ENCODE measurements at places on chromosomes 1 and 21. TPM values are rescaled to one million over a fixed set of nuclear protein-coding genes. Genes with fewer than 3 reads are reported as not detected.

Gene ZSCAN20
- 8.0 TPM for total RNA-seq

Gene MRPL55
- 27.4 TPM for total RNA-seq

Gene RNU1-4
- 8,154 TPM for total RNA-seq

Gene HSD3B2
- total RNA-seq, result not detected

Gene IFNLR1
- total RNA-seq, result 0.42 TPM

Gene CLCA1
- 0.15 TPM for total RNA-seq

Gene OR2L8
- 0.69 TPM for total RNA-seq

Gene ARHGEF16
- total RNA-seq, result 1.4 TPM

Gene RAB29
- 19.5 TPM for total RNA-seq

Gene KIAA1614
- 10.5 TPM for total RNA-seq

DNA sequence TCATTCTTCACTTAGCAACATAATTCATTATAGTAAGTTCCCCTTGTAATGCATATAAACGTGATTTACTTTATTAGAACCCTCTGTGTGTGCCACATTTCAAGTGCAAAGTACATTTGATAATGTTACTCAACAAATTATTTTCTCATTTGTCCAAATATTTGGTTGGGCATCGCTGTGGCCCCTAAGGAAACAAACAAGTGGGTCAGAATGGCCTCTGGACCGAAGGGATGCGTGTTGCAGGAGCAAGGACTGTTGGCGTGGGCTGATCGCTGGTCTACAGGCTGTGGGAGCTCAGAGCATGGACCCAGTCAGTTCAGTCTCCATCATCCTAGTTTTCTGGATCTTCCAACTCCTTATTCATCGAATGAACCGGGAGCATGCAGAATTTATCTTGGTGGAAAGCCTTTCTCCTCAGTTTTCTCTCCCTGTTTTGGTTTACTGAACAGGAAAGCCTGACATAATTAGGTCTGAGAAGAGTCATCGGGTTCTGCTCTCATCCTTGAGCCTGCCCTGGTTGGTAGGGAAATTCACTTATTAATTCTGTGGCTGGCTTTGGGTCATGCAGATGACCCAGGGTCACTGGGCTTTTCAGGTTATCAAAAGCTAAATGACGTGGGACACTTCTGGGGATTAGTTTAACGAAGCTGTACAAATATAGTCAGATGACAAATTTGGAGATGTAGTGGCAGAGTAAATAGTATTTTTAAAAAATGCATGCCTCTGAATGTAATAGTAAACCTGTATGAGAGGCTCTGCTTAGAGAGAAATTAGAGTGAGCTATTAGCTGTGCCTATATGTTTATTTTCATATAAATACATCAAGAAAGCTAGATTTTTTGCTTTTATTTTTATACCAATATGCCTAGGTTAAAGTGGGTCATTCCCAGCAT lies 200.2 kb downstream of the SDCCAG8 start:
- no peak for DNase-seq

DNA sequence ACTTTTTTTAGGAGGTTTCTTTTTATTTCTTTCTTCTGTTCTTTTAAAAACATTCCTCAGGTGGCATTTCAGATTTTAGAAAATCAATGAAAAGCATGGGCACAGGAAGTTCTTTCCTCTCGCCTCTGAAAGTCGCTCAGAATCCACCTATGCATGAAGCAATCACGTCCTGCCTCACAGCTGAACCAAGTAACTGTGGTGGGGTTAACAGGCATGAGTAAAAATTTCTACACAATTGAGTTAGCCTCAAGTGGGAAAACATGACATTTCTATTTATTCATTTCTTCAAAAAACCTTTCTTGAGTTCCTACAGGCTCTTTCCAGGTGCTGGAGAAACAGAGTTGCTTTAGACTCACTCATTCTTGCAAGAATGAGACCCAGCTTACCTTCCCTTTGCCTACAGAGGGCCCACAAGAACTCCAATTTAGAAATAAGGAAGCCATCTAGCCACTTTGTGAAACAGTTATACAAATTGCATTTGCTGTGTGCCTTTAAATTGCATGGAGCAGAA lies 508.9 kb upstream of the PKN2 start:
- no peak for DNase-seq

DNA sequence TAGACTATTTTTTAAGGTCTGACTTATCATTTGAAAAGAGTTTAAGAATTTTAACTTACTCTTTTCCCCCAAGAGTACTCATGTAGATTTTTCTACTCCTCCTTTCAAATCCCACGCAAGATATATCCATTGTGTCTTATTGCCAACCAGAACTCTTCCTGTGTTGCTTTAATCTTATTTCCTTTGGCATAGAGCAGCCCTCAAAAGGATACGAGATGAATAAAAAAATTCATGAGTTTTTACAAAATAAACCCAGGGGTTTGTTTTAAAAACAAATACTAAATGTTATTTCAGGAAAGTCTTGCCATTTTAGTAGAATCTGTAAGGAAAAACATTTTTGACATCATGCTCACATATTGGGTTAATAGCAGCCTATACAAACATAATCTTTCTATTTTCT lies 543.2 kb upstream of the CXADR start:
- no peak for DNase-seq

DNA sequence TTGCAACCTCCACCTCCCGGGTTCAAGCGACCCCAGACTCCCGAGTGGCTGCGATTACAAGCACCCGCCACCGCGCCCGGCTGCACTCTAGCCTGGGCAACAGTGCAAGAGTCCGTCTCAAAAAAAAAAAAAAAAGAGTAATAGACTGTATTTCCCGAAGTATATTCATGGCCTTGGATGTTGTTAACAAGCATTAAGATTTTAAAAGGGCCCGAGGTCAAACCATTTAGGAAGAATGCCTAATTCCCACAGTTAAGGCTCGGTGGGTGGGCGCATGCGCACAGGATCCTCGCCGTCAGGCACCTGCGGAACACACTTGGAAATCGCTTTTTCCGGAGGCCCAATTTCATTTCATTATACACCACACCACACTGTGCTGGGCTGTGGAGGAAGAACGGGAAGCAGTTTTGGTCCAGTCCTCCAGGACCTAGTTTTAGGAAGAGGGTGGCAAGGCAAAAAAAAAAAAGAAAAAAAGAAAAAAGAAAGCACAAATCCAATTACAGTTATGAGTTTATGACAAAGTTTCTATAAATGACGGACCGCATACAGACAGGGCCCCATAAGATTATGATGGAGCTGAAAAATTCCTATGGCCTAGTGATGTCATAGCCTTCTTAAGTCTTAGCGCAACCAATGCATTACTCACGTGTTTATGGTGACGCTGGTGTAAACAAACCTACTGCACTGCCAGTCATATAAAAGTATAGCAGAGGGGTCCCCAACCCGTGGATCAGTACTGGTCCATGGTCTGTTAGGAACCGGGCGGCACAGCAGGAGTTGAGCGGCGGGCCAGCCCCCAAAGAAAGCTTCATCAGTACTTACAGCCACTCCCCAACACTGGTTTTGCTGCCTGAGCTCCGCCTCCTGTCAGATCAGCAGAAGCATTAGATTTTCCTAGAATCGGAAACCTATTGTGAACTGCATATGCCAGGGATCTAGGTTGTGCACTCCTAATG lies 38.2 kb downstream of the H3-3A start:
- no peak for DNase-seq

DNA sequence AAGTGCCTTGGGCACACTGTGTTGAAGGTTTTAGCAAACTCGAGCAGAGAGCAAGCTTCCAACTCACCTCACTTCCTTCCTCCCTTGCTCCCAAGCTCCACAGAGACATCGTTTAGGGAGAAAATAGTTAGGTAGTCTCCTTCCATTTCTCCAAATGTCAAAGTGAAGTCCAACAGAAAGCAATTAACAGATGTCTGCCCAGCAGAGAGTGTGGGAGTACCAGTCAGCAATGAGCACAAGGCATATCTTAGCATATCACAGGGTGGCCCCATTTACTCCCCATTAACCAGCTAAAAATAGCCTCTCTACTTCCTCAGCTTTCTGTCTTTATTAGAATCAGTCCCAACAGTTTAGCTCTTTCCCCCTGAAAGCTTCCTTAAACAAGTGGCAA lies 334.2 kb upstream of the CAMK1G start:
- DNase-seq, result no peak

GRCh38 chr1:39720094-39720999 lies 18.3 kb upstream of the PPIE start:
- no peak for DNase-seq

DNA sequence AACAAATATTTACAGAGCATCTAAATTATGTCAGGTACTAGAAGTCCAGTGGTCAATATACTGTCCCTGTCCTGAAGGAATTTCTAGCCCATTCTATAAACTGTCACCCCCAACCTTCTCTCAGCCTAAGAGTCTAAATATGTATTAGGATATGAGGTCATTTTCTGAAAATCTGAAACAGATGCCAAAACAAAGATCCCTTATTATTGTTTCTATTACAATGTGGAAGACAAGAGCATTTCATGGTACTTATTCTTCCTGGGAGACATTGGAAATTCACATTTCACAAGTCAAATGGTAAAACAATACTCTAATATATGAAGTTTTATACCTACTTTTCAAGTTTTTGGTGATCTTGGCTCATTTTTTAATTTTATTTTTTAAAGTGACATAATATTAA lies 2.6 kb downstream of the CLCA1 start:
- no peak for DNase-seq

- DNase-seq, result no peak
Observed at GRCh38 chr1:219121679-219122078, 52.0 kb upstream of the LYPLAL1 start.

- no peak for DNase-seq
Observed at GRCh38 chr1:109208394-109208793, 5.3 kb upstream of the SARS1 start.

DNA sequence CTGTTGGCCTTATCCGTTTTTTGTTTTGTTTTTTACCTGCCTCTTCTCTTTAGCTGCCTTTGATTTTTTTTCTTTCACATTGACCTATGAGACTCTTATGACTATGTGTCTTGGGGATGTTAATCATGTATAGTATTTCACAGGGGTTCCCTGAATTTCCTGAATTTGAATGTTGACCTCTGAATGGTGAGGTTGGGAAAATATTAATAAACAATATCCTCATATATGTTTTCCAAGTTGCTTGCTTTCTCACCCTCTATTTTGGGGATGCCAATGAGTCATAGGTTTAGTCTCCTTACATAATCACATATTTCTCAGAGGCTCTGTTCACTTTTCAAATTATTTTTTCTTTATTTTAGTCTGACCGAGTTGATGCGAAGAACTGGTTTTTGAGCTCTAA lies 29.6 kb downstream of the GBP5 start:
- DNase-seq, result no peak

GRCh38 chr1:29237852-29238619 lies 1.7 kb downstream of the PTPRU start:
- DNase-seq, result peak; percentile 59

DNA sequence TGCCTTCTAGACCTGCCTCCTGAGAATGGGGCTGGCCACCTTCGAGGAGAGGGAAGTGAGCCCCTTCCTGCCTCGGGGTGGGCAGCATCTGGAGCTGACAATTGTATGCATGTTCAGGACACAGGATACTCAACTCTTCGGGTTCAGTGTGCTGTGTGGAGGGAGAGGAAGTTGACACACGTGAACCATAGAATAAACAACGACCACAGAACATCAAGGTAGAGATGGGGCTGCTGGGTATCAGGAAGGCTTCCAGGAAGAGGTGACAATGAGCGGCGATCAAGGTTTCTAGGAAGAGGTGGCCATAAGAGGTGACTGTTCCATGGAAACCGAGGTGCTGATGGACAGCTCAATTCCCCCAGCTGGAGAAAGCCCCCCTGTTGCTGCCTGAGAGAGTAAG lies 22.0 kb downstream of the UBIAD1 start:
- no peak for DNase-seq

DNA sequence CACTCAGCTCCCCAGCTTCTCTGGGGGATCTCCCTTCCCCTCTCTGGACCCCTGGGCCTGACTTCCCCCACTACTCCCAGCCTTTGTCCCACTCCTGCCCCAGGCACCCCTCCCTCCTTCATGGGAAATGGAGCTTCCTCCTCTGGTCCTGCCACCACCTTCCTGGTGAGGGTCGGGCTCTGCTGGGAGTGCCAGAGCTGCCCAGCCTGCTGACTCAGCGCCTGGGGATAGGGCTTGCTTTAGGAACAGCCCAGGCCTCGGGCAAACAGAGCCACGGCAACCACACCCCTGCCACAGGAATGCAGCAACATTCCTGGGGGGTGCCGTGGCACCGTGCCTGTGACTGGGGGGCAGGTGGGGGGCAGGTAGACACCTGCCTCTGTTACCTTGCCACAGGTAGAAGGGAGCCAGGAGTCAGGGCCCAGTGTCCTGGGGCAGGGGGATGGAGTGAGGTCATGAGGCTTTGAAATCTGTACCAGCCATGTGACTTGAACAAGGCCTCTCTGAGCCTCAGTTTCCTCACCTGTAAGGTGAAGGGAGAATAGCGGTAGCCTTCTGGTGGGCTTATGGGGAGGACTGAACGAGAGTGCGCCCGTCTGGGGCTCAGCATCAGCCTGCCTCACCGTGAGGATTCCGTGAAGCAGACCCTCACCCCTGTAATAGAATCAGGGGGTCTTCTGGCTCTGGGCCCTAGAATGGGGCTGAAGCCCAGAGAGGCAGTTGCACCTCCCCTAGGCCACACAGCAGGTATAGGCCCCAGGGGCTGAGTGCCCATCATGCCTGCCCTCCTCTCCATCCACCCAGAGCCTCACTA lies 17.8 kb upstream of the EPHA2 start:
- no peak for DNase-seq

DNA sequence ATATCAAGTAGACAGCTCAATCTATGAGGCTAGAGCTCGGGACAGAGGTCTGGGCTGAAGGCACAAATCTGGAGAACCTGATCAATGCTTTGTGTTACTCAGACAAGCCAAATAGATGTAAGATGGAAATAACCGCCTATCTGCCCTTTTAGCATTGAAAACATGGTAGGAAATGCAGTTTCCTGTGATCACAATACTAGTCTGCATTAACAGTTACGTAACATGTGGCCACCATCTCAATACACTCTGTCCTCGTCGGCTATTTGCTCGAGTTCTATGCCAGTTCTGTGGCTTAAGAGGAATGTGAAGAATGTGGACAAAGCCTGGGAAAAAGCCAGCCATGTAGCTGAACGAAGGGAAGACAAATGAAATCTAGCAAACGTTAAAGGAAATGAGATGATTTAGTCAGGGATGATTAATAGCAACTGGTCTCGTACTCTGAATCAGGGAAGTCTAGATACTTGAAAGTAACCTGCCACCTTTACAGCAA lies 73.3 kb downstream of the HSF2BP start:
- DNase-seq, result no peak

DNA sequence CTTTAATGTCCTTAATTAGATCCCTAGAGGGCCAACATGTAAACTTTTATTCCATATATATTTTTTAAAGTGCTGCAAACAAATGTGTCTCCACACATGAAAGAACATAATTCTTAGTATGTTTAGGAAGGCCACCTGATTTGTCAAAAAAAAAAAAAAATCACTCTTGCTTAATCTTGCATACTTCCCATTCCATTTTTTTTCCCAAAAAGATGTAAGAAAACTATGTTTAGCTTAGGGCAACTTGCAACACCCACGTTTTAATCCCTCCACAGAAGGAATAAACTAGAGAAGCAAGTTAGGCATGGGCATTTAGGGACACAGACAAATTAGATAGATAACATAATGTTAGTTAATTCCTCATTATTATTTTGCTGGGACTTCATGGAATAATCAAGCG lies 5.6 kb downstream of the YOD1 start:
- DNase-seq, result no peak
